Liver (tissue), 10 donors: ENCODE measurements at places on chromosomes 1 and 21.

- H3K4me1 ChIP-seq: no peaks in the 10 kb centered on the region
- H3K36me3 ChIP-seq: no peaks in the 10 kb centered on the region
- no peaks in the 10 kb centered on the region for H3K27me3 ChIP-seq
- H3K27ac ChIP-seq: no peak overlapping the region
- H3K4me3 ChIP-seq: no peak overlapping the region
These were observed 533.4 kb downstream of the MATN1 start for GRCh38 chr1:30189818-30190500.

DNA sequence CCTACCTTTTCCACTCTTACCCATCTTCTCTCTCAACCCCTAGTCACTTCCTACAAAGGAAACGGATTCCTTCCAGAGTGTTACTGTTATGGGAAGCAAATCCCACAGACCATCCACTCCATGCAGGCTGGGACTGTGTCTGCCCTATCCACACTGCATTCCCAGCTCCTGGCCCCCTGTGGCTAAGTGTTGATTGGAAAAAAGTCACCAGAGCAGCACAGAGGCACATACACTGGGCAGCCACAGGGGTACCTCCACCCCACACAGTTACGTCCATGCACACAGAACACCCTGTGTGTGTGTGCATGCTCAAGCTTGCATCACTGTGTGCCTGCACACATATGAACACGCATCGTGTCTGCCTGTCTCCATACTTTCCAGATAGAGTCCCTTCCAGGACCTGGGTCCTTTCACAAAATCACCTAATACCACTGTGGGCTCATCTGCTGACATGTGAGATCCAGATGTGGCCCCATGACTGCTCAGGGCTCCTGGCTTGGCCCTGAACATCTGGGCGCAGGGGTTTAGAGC is 4.2 kb upstream of the SERINC2 start:
- no peak for DNase-seq
- H3K27ac ChIP-seq: no peak overlapping the region
- no peak overlapping the region for H3K4me3 ChIP-seq
- peaks cover 3% of the 10 kb centered on the region for H3K4me1 ChIP-seq
- no peaks in the 10 kb centered on the region for H3K27me3 ChIP-seq

- H3K27ac ChIP-seq: no peak overlapping the region
- no peaks in the 10 kb centered on the region for H3K36me3 ChIP-seq
- no peaks in the 10 kb centered on the region for H3K27me3 ChIP-seq
These were observed 57.9 kb upstream of the TENT5B start for GRCh38 chr1:27070390-27071048.

- no peaks in the 10 kb centered on the region for H3K27me3 ChIP-seq
- no peak overlapping the region for H3K27ac ChIP-seq
- no peak overlapping the region for H3K4me3 ChIP-seq
- no peak for DNase-seq
These were observed 17.5 kb downstream of the LRRC41 start for GRCh38 chr1:46285730-46286477.

GRCh38 chr1:163275222-163275621 is 46.5 kb upstream of the NUF2 start:
- H3K27ac ChIP-seq: no peak overlapping the region
- H3K4me3 ChIP-seq: no peak overlapping the region
- no peak for DNase-seq
- no peaks in the 10 kb centered on the region for H3K36me3 ChIP-seq
- no peaks in the 10 kb centered on the region for H3K4me1 ChIP-seq

DNA sequence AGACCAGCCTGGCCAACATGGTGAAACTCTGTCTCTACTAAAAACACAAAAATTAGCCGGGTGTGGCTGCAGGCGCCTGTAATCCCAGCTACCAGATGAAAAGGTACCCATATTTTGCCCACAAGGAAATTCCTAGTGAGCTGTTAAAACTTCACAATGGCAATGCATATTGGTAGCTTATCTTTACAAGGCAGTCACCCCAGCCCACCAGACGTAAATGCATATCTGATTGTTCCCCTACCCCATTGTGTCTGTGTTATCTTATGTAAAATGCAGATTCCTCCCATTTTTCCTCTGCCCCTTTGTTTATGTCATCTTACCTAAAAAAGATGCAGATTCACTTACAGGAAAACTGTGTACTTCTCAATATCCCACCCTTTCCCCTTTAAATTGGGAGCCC is 103.1 kb upstream of the SLC2A1 start:
- no peaks in the 10 kb centered on the region for H3K36me3 ChIP-seq
- H3K4me3 ChIP-seq: no peak overlapping the region
- no peak for DNase-seq
- H3K27me3 ChIP-seq: no peaks in the 10 kb centered on the region
- H3K27ac ChIP-seq: no peak overlapping the region
- H3K4me1 ChIP-seq: no peaks in the 10 kb centered on the region

GRCh38 chr1:23196627-23197328 is 20.5 kb downstream of the HTR1D start:
- DNase-seq: no peak
- no peaks in the 10 kb centered on the region for H3K4me1 ChIP-seq
- H3K4me3 ChIP-seq: no peak overlapping the region
- no peaks in the 10 kb centered on the region for H3K27me3 ChIP-seq
- no peaks in the 10 kb centered on the region for H3K36me3 ChIP-seq

DNA sequence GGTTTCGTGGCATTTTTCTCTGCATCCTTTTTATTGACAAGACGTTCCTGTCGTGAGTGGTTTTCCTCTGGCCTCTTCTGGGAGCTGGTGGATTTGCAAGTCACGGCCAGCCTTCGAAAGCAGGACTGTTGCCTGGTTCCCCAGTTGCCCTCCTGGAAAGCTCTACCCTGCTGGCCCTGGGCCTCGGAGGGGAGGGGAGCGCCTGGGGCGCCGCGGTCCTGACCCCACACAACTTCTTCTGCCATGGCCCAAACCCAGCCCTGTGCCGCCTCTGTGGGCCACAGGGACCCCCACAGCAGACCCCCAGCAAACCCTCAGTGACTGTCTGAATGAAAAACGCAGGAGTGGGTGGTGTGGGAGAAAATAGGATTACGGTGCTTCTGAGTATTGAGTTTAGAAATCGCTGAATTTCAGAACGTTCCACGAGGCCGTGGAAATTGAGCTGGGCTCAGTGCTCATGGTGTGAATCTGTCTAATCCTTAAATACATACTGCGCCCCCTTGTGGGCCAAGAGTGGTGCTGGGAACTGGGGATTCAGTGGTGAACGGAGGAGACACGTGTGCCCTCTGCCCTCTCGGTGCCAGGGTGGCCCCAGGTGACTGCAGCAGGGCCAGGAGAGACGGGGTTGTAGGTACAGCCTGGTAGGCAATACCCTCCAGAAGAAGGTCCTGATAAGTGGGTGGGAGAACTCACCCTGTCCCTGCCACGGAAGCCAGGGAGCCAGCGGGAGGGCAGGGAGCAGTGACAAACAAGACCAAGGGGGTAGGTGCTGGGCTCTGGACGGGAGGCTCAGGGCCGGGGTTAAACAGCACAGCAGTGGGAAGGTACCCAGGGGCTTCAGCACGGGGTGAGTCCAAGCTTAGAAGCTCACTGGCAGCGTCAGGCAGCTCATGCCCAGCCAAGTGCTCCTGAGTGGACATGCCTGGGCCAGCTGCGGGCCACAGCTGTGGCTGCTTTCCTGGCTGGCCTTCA is 101.2 kb upstream of the COL6A1 start:
- no peak overlapping the region for H3K4me3 ChIP-seq
- H3K27ac ChIP-seq: no peak overlapping the region
- H3K4me1 ChIP-seq: no peaks in the 10 kb centered on the region
- H3K36me3 ChIP-seq: no peaks in the 10 kb centered on the region

- no peak for DNase-seq
- no peaks in the 10 kb centered on the region for H3K36me3 ChIP-seq
- H3K4me3 ChIP-seq: peak within 1 kb of the TSS; percentile 46
- H3K4me1 ChIP-seq: peaks cover 5% of the 10 kb centered on the region
- H3K27ac ChIP-seq: peak within 1 kb of the TSS; percentile 81
- peaks cover 4% of the 10 kb centered on the region for H3K27me3 ChIP-seq
These were observed at the start of gene AKT3 for GRCh38 chr1:243850202-243850451. Gene AKT3, minus strand, starts transcription at chr1:243850243. Its CDS starts 7,073 bp downstream, at chr1:243843170.

DNA sequence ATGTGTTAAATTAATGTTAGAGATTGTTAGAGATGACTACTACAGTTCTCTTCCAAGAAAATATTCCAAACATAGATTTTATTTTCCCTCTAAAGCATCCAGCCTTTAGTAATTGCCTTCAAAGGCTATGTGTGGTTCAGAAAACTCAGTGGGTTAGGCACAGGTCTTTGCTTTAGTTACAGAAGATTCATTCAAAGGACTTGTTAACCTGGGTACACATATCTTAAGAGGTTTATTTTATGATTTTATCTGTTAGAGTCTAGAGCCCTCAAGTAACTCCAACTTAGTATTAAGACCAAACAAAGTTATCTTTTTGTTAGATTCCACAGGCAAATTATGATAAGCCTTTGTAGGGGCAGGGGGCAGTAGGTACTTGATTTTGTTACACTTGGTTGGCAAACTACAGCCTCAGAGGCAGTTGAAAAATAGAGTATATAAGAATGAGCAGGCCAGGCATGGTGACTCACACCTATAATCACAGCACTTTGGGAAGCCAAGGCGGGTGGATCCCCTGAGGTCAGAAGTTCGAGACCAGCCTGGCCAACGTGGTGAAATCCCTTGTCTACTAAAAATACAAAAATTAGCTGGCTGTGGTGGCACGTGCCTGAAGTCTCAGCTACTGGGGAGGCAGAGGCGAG is 37.9 kb downstream of the CXADR start:
- no peaks in the 10 kb centered on the region for H3K27me3 ChIP-seq
- no peak overlapping the region for H3K4me3 ChIP-seq
- peaks cover 11% of the 10 kb centered on the region for H3K36me3 ChIP-seq
- DNase-seq: no peak

DNA sequence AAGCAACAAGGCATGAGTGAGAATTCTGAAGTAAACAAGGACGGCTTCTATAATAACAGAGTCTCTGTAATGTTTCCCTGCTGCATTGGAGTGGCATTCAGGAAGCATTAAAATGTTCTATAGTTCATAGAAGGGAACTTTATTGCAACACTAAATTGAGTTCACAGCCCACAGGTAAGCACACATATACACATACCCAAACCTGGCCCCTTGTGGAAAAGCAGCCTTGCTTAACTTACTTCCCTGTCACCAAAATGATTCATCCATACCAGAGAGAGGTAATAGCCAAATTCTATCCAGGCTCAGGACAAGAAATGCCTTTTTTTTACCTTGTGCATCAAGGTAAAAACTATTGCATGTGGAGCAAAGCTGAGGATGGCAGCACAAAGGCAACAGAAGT is 241.4 kb downstream of the HHIPL2 start:
- H3K4me1 ChIP-seq: no peaks in the 10 kb centered on the region
- no peak overlapping the region for H3K4me3 ChIP-seq
- no peak overlapping the region for H3K27ac ChIP-seq
- DNase-seq: no peak

DNA sequence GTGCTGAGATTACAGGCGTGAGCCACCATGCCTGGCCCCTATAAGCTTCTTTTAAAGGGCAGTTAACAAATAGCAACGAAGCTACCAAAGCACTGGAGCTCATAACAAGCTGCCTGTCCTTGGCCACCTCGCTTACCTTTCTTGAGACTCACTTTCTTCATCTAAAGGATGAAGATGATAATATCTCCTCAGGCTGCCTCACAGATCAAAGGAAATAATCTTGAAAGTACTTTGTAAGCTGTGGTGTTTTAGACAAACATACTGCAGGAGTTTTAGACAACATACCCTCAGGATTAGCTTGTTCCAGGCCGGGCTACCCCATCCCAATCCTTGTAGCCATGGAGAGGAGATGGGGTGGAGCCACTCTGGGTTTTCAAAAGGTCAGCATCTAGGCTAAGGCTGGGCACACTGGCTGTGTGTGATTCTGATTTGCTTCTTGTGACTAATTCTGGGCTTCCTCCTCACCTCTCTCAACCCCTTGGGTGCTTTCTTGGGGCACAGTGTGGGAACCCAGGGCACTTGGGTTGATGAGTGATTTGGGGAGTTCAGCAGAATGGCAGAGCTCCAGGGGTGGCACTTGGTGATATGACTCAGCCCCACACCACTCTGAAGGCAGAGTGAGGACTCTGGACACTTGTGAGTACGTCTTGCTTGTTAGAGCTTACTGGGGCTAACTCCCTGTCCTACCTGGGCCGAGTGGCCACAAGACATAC is 5.2 kb downstream of the GPR25 start:
- peaks cover 9% of the 10 kb centered on the region for H3K4me1 ChIP-seq
- H3K27ac ChIP-seq: no peak overlapping the region
- no peak overlapping the region for H3K4me3 ChIP-seq

- no peak overlapping the region for H3K27ac ChIP-seq
- H3K4me1 ChIP-seq: no peaks in the 10 kb centered on the region
These were observed 80.0 kb downstream of the USP25 start for GRCh38 chr21:15809818-15810217.

DNA sequence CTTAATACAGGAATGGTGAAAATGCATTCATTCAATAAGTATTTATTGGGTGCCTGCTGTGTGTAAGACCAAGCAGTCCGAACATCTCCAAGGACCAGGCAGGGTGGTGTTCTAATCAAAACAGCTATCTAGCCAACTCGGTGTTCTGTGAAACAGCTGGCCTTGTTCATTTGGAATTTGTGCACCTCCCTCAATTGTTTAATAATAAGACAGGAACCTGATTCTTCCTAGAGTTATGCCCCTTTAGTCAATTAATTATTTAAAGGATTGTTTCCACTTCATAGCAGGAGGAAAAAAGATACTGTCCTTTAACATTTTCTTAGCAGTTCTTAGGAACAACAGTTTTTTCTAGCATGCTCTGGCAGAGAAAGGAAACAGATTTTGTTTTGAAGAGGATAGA is 30.4 kb downstream of the S100A10 start:
- no peaks in the 10 kb centered on the region for H3K27me3 ChIP-seq
- no peak overlapping the region for H3K4me3 ChIP-seq
- H3K4me1 ChIP-seq: peaks cover 4% of the 10 kb centered on the region
- no peak overlapping the region for H3K27ac ChIP-seq
- H3K36me3 ChIP-seq: no peaks in the 10 kb centered on the region

GRCh38 chr1:71296551-71297134 is 215.8 kb upstream of the ZRANB2 start:
- no peak for DNase-seq
- H3K36me3 ChIP-seq: no peaks in the 10 kb centered on the region
- no peak overlapping the region for H3K4me3 ChIP-seq
- H3K4me1 ChIP-seq: no peaks in the 10 kb centered on the region
- H3K27me3 ChIP-seq: no peaks in the 10 kb centered on the region

DNA sequence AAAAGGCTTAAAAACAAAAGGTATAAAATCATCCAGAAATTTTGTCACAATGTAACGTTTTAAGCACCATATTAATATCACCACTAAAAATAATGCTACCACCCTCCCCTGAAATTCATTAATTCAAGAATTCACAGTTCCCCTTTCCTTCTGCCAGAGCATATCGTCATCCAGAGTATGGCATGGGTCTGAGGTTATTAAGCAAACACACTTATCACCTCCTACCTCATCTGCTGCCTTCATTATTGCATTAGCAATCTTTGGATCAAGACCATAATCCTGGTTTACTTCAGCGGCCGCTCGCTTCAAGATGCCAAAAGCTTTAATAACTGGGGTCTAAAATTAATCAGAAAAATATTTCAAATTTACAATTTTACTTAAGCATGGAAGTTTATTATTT is 6.2 kb downstream of the FH start:
- H3K27me3 ChIP-seq: no peaks in the 10 kb centered on the region
- H3K36me3 ChIP-seq: peaks cover 23% of the 10 kb centered on the region
- no peak overlapping the region for H3K27ac ChIP-seq
- H3K4me1 ChIP-seq: peaks cover 27% of the 10 kb centered on the region
- H3K4me3 ChIP-seq: no peak overlapping the region
- no peak for DNase-seq
